ENCODE measurements at places on chromosomes 6 and 20. TPM values are rescaled to one million over a fixed set of nuclear protein-coding genes. Genes with fewer than 3 reads are reported as not detected.

Gene NNAT
- total RNA-seq = not detected

- no peak for DNase-seq
These were observed 95.5 kb upstream of the AGPAT4 start for GRCh38 chr6:161369339-161369738.

- DNase-seq = no peak
These were observed 11.7 kb upstream of the NT5DC1 start for GRCh38 chr6:116088946-116089345.

Gene C6orf52
- 0.81 TPM for total RNA-seq

Gene RAMACL
- 0.17 TPM for total RNA-seq

DNA sequence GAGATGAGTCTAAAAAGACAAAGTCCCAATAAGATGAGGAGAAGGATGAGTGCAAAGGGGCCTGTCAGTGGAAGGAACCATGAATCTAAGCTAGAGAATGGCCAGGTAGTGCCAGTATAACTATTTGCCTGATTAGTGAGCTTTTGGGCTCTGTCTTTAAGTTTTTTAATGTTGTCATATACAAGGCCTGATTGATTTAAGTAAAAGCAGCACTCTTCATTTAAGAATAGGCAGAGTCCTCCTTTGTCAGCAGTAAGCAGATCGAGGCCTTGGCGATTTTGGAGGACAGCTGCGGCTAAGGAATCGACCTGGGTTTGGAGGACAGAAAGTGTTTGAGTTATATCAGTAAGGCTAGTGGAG is 753.4 kb upstream of the ADGRB3 start:
- no peak for DNase-seq

GRCh38 chr6:132205946-132206345 is 195.3 kb downstream of the MOXD1 start:
- no peak for DNase-seq

Gene FRS3
- 1.2 TPM for total RNA-seq

Gene C20orf204
- 0.87 TPM for total RNA-seq

DNA sequence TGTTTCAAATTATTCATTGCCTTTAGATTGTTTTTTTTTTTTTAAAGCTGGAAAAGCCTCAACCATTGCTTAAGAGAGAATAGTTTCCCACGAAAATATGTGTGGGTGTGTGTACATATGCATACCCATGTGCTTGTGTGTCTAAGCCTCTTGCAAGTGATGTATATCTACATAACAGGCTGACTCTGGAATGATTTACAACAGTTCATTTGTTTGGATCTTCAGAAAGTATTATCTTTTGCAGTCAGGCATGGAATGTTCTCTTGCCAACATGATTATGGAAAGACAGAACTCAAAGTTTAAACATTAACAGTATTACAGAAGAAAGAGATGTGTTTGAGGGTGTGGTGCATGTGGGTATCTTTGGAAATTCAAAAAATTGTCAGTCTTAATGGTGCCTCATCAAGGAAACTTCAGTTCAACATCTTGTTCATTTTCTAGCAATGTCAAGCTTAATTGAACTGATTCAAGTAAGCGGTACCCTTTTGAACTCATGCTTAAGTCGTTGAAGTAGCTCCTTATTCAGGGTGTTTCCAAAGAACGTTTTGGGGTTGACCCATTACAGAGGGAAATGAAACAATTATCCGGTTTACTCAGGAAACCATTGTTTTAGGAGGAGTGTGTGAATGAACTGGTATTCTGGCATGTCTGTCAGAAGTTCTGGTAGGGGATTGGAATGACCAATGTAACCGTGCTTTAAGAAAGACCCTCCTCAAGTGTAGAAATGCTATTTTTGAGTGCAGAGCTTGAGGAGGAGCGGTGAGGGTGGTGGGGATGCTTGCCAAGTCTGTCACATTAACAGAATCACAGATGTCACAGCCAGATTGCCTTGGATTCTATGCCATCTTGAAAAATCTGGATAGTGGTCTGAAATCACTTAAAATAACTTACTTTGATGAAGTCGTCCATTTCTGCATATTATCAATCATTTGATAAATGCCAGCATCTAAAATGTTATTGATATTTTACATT is 60.3 kb downstream of the ADGRG6 start:
- DNase-seq = no peak

DNA sequence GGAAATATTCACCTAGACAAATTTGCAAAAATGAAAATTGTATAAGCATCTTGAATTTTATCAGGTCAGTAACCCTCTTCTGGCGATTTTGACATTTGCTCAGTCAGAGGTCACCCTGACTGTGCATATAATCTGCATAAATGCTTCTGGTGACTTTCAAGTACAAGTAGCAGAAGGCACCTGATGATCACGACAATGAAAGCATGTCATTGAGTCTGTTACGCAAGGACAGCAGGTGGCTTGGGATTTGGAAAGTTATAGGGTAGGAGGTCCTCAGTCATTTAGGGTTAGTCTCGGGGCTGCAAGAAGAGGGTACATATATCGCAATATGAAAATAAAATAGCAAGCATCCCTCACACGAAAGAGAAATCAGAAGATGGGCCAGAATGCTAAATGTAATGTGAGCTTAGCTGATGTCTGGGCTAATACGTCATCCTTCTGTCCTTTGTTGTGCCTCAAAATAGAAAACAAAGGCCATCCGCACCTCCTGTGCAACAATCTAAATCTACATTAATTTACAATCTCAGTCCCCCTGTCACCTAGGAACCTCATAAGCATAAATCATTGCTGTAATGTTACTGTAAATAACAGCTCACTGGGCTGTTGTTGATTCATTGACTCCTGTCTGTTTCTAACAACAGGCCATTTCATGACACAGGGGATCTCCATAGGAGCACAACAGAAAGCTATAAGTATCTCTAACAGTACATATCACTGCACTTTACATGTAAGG is 155.2 kb upstream of the RSPO3 start:
- DNase-seq = no peak

DNA sequence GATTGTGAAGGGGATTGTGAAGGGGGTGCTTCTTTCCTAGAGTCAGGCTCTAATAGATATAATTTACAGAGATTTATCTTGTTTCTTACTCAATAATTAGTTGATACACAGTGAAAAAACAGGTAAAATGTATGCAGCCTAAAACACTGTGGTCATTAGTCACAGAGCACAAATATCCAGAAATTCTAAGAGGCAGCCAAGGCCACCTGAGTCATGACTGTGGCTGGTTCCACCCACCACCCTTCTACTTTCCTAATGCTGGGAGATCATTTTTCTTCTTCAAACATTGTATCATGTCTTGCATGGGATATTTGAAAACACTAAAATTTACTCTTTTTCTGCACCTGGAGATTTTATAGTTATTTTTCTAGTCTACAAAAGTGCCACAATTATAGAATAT is 181.6 kb downstream of the OTOR start:
- DNase-seq = no peak

Gene FBXO9
- 42.9 TPM for total RNA-seq

Gene IRF4
- total RNA-seq = 1.0 TPM

Gene FOXC1
- 94.3 TPM for total RNA-seq

Gene SLC25A27
- total RNA-seq = 22.6 TPM

DNA sequence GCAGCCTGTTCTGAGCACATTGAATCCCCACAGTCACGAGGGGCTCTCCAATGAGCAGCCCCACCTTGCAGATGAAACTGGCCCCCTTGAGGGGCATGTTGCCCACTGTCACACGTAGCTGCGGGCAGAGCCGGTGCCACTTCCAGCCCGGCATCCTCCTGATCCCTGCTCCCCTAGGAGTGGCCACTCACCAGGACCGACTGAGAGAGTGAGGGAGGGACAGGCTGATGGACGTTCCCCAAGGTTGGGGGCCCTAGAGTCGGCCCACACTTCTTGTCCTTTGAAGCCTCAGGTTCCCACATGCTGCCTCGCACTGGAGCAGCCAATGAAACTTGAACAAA is 10.5 kb downstream of the ENTPD6 start:
- DNase-seq = no peak

DNA sequence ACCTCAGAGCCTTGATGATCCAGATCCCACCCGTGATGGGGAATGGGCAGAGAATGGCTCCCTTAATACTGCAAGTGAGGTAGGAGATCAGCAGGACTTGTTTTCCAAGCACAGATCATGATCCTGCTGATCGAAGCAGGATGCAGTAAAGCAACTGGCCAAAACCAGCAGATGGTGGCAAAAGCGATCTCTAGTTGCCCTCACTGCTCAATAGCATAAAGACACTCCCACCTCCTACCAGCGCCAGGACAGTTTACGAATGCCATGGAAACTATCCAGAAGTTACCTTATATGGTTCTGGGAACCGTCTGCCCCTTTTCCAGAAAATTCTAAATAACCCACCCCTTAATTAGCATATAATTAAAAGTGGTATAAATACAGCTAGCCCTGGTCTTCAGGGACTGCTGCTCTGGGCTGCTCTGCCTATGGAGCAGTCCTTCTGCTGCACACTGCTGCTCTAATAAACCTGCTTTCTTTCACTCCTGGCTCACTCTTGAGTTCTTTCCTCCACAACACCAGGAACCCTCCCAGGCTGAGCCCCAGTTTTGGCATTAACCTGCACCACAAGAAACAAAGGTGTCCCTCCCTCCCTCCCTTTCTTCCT is 415.8 kb downstream of the PREX1 start:
- no peak for DNase-seq

DNA sequence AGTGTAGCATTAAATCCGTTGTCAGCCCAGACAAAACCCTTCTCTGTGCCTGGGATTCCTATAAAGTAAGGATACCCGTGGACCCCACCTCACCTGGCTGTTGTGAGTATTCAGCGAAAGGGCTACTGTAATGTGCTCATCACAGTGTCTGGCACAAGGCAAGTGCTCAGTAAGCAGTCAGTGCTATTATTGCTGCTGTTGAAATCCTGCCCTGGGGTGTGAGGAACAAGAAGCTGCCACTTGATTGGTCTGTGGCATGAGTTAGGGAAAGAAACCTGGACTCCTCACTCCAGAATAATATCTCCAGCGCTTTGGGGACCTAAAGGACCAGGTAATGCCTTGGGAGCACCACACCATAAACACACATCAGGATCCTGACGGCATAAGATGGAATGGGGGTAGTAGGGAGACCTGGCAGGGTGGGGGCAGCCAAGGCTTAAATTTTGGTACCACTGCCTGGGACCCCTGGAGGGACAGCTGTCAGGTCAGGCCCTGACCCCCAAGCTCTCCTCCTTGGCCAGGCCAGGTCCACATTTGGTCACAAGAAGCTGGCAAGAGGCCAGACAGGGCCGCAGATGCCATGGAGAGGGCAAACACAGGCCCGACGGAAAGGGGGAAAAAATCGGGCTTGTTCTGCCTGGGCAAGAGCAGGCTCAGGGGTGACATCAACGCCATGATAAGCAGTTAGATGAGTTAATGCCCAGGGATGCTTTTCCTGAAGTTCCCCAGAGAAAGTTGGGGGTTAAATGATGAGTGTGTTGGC is 66.5 kb downstream of the MRPL14 start:
- DNase-seq = no peak

Gene SMLR1
- total RNA-seq = not detected

Gene LINC00237
- total RNA-seq = not detected

DNA sequence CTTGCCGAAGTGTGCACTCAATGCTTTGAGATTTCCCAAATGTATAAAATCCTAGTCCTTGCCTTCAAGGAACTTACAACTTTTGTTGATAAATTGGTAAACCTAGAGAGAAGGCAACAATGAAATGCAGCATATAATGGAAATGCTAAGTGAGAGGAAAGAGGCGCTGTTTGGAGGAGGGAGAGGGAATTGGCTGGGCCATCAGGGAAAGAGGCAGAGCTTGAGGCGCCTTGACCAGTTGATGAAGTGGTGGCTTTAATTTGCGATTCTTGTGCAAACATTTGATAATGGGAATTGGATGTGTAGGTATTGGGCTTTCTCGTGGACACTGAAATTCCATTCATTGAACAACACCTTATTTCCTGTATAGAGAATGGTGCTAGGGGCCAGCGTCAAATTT is 1.9 kb upstream of the CDYL start:
- no peak for DNase-seq

GRCh38 chr6:45721665-45722064 is 294.0 kb downstream of the CLIC5 start:
- DNase-seq = no peak

- DNase-seq = no peak
These were observed 301.8 kb downstream of the KIF16B start for GRCh38 chr20:16271450-16271849.

DNA sequence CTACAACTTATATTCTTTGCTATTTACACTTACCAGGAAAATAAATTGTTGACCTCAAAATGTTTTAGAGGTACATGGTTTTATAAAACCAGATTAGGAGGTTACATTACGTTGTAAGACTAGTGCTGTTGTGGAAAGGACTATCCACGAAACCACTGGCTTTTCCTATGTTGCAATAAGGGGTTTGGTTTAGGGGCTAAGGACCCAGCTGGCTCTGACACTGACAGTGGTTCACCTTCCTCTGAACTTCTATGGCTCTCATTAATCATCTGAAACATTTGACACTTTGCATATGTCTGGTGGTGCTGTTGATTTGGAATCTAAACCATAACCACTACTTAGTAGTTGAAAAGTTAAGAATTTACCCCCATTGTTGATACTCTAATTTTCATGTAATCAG is 186.7 kb downstream of the NKAIN2 start:
- no peak for DNase-seq

- DNase-seq = no peak
These were observed 21.0 kb downstream of the SULF2 start for GRCh38 chr20:47764154-47764733.

Gene FAM209B
- total RNA-seq = not detected

DNA sequence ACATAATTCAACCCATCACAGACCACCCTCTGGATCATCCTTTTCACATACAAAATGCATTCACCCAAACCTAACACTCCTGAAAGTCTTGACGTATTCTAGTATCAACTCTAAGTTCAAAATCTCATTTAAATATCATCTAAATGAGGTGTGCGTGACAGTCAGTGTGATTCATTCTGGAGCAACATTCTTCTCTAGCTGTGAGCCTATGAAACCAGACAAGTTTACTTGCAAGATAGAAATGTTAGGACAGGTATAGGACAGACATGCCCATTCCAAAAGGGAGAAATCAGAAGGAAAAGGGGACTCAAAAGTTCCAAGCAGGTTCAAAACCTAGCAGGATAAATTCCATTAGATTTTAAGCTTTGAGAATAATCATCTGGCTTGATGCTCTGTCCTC is 329.7 kb downstream of the CD83 start:
- no peak for DNase-seq

DNA sequence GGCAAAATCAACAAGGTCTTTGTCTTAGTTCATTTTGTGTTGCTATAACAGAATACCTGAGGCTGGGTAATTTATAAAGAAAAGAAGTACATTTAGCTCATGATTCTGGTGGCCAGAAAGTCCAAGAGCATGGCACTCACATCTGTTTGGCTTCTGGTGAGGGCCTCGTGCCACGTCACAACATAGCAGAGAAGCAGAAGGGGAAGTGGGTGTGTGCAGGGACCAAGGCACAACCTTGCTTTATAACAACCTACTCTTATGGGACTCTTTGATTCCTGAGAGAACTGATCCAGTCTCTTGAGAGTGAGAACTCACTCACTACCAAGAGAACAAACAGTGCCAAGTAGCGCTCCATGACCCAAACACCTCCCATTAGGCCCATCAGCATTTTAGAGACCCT is 25.4 kb downstream of the GABRR2 start:
- DNase-seq = no peak

Gene STX11
- 9.0 TPM for total RNA-seq

GRCh38 chr6:107185391-107185970 is 70.2 kb upstream of the BEND3 start:
- DNase-seq = no peak

Gene CFAP206
- 0.26 TPM for total RNA-seq

Gene MYLK4
- 0.27 TPM for total RNA-seq
